ENCODE measurements at places on chromosomes 7 and 10.

DNA sequence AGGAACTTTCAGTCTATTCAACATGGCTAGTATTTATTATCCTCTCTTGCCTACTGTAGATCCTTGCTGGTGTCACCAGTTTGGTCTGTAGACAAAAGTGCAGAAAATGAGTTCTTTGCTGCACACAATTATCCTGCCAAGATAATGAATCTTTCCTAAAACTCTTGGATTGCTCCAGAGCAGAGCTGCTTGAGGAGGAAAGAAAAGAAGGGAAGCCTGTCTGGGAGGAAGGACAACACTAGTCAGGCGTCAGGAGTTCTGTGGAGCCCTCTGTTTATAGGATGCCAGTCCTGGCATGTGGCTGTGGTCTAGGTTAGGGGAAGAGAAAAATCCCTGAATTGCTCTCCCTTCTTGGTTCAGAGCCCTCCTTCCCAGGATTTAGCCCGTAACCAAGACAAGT is 430.0 kb upstream of the GALNT17 start:
- DNase-seq, result no peak

- no peak for DNase-seq
These were observed 129.1 kb upstream of the ITGB1 start for GRCh38 chr10:33087152-33087551.

DNA sequence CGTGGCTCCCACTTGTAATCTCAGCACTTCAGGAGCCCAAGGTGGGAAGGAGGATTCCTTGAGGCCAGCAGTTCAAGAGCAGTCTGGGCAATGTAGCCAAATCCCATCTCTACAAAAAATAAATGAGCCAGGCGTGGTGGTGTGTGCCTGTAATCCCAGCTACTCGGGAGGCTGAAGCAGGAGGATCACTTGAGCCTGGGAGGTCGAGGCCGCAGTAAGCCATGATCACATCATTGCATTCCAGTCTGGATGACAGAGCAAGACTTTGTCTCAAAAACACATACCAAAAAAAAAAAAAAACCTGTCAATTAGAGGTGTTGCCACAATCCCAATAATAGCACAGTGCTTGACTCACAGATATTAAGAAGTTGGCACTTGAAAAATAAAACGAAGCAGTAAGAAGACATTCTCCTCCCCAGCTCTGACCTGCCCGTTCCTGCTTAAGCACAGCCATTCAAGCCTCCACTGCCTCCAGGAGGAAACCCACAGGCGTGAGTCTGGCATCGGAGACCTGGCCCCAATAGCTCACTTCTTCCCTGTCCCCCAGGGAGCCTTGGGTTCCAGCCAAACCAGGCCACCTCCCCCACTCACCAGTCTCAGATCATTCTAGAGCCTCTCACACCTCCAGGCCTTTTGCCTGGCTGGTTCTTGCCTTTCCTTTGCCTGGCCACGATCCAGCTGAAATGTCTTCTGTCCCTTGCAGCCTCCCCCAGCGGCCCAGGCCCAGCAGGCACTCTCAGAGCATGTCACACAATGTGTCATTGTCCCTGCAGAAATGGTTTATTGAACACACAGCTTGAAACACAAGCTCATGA is 45.3 kb upstream of the GTF2I start:
- DNase-seq, result no peak

GRCh38 chr7:105289704-105290103 is 99.0 kb downstream of the SRPK2 start:
- no peak for DNase-seq

DNA sequence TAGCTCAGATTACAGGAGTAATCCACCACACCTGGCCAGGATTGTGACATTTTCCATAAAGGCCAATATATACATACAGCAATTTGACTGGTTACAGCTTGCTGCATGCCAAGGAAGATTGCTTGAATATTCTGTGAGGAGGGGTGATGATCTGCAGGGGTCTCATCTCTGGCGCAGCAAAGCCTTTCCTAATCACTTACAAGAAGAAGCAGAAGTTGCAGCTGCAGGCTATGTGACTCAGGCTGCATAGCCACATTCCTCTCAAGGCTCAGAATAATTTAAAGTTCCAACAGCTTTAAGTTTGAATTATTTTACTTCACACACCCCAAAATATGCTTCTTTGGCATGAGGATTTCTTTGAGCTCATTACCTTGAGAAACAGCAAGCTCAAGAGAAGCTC is 11.4 kb upstream of the RASGEF1A start:
- no peak for DNase-seq

DNA sequence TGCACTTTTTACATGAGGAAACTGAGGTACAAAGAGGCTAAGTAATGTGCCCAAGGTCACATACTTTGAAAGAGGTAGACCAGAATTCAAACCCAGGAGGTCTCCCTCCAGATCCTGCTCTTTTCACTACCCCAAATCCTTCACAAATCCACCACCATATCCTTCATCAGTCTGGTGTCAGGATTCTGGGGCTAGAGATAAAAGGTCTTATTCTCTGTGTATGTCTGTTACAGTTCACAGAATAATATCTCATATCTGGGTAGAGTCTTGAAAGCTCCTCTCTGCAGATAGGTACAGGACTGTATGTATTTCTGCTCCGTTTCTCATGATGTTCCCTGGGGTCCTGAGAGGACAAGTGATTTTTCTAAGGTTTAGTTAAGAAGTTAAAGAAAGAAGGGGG is 4.9 kb downstream of the PIK3CG start:
- no peak for DNase-seq

GRCh38 chr10:15632456-15633091 is 87.1 kb downstream of the ITGA8 start:
- no peak for DNase-seq

DNA sequence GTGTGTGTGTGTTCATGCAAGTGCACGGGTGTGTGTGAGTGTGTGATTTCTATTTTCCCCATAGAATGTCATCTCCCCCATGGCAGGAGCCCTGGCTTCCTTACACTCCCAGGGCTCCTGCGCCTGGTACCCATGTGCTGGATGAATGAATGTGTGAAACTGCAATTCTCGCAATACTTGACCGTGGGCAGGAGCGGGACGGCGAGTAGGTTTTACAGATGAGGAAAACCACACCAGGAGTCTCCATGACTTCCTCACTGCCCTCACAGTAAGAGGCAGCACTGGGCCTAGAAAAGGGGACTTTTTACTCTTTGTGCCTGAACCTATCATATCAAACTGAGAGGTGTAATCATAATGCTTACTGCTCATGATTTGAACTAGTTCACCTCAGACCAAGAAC is 167.6 kb upstream of the FRMD4A start:
- no peak for DNase-seq

GRCh38 chr10:120607016-120607709 is 150.1 kb downstream of the PLPP4 start:
- no peak for DNase-seq
